ENCODE measurements at places on chromosomes 3 and 15.
A peak's percentile ranks its signal among the peaks of the same experiment; 100 is the strongest.

DNA sequence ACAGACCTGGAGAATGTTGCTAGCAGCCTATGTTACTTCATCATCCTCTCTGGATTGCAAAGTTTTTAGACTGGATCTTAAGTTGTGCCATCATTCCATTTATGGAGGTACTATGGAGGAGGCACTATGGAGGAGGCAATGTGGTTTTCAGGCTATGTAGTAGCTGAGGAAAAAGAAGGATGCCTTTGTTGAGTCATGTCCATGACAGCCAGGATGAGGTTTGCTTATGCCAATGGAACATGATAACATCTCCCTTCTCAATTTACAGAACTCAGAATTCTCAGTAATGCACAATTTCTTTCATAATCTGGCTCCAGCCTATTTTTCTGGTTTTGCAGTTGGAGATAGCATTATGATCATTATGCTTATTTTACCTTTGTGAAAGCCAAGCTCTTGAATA lies 65.9 kb upstream of the TMEM108 start:
- H3K4me3 ChIP-seq = no peak overlapping the region
- no peaks in the 10 kb centered on the region for H3K36me3 ChIP-seq
- H3K27ac ChIP-seq = no peak overlapping the region
- no peaks in the 10 kb centered on the region for H3K27me3 ChIP-seq

- peak; percentile 87 for DNase-seq
- H3K27me3 ChIP-seq = no peaks in the 10 kb centered on the region
- H3K36me3 ChIP-seq = no peaks in the 10 kb centered on the region
- H3K4me1 ChIP-seq = peaks cover 34% of the 10 kb centered on the region
- no peak overlapping the region for H3K4me3 ChIP-seq
Observed at GRCh38 chr15:78216276-78217104, 17.9 kb downstream of the ACSBG1 start.

- H3K27ac ChIP-seq = no peak overlapping the region
- H3K4me1 ChIP-seq = no peaks in the 10 kb centered on the region
- H3K36me3 ChIP-seq = no peaks in the 10 kb centered on the region
Observed at GRCh38 chr3:117398141-117398899, 688.7 kb downstream of the TUSC7 start.

GRCh38 chr3:107271787-107272387 lies 105.4 kb upstream of the CCDC54 start:
- H3K27ac ChIP-seq = no peak overlapping the region
- H3K27me3 ChIP-seq = no peaks in the 10 kb centered on the region
- DNase-seq = no peak
- no peak overlapping the region for H3K4me3 ChIP-seq

- H3K27me3 ChIP-seq = no peaks in the 10 kb centered on the region
- no peak overlapping the region for H3K4me3 ChIP-seq
- peak overlapping the region; percentile 53 for H3K27ac ChIP-seq
- peaks cover 80% of the 10 kb centered on the region for H3K4me1 ChIP-seq
- no peak for DNase-seq
Observed at GRCh38 chr15:89116404-89116803, 28.1 kb downstream of the ABHD2 start.

GRCh38 chr3:72891053-72891855 lies 3.4 kb downstream of the GXYLT2 start:
- peak; percentile 54 for DNase-seq
- H3K36me3 ChIP-seq = no peaks in the 10 kb centered on the region
- no peak overlapping the region for H3K27ac ChIP-seq
- peaks cover 18% of the 10 kb centered on the region for H3K27me3 ChIP-seq
- H3K4me3 ChIP-seq = no peak overlapping the region
- H3K4me1 ChIP-seq = peaks cover 5% of the 10 kb centered on the region
